ENCODE measurements at places on chromosomes 7 and 10.

GRCh38 chr7:5627745-5628547 lies 153.5 kb downstream of the RNF216 start:
- no peak for DNase-seq

GRCh38 chr7:55335151-55335550 lies 30.0 kb upstream of the LANCL2 start:
- DNase-seq: no peak

DNA sequence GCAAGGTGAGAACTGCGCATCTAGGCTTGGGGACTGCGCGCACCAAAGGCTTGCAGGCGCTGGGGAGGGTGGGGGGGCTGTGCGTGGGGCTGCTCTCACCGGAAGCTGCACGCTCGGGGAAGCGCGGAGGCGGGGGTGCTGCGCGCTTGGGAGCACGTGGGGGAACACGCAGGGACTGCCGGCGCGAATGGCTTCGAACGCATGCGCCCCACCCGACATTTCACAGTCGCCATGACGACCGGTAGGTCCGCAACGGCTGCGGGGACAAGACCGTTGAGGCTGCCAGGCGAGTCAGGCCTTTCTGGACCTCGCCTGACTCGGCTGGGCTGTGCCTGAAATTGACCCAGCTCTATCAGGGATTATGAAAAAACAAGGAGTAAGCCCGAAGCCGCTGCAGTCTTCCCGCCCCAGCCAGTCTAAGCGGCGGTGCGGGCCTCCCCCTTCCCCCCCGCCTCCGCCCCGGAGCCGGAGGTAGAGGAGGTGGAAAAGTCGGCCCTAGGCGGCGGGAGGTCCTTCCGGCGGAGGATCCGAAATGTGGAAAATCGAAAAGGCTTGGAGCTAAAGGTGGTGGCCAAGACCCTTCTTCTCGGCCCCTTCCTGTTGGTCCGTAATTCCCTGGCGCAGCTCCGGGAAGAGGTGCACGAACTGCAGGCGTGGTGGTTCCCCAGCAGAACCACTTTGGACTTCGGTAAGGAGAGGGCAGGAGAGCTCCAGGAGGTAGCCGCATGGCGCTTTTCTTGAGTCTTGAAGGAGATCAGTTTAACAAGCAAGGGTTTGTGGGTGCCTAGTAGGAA lies 34.9 kb upstream of the STEAP1 start:
- no peak for DNase-seq

DNA sequence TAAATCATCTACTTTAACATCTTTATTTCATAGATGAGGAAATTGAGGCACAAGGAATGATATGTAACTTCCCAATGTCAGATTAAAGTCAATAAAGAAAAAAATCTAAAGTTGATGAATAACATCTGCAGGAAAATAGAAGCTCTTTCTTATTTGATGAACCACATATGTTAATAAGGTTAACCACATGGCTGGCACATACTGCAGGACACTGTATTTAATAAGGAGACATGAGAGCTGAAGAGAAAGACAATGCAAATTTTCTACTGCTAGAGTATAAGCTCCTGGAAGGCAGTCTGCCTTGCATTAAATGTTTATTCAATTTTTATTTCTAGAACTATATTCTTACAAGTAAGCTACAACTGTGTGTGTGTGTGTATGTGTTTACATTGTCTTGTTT lies 4.4 kb downstream of the RAB11FIP2 start:
- DNase-seq: no peak

GRCh38 chr7:100685631-100686145 lies 8.4 kb downstream of the GIGYF1 start:
- DNase-seq: no peak

DNA sequence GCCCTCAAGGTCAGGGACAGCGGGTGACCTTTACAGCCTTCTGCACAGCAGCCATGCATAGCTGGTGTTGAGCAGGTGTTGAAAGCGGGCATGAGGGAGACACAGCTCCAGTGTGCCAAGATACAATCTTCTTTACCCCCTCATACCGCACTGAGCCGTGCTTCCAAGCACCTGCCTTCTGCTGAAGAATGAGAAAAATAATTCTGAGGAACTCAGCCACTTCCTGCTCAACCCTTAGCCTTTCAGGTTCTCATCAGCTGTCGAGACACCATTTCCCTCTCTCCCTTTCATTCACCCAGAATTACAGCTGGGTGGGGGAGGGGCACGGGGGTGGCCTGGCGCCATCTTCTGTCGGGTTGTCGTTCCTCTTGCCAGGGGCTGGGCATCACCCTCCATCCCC lies 58.6 kb downstream of the COL13A1 start:
- no peak for DNase-seq

- no peak for DNase-seq
Measured at GRCh38 chr10:79923669-79924068, 25.2 kb downstream of the SFTPD start.

DNA sequence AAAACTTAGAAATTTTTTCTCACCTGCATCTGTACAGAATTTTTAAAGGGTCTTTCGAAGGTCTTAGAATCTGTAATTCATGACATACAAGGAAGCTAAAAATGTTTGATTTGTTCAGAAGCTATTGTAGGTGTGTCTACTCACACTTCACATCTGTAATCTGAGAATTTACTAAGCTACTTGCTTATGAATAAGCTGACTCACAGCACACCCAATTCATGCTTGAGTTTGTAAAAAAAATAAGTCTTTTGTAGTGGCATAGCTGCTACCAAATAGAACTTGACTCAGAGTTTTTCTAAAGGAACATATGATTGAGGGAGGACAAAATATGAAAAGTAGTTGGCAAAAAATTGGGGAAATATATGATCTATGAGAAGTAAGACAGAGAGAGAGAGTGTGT lies 12.7 kb upstream of the AGR2 start:
- no peak for DNase-seq

All from stimulated activated CD8-positive, alpha-beta memory T cell treated with anti-CD3 and anti-CD28 coated beads, Interleukin-4, amount 100 ng/mL, for 4 hours (primary cell).